ENCODE measurements at places on chromosomes 3 and 15. TPM values are rescaled to one million over a fixed set of nuclear protein-coding genes. Genes with fewer than 3 reads are reported as not detected.

The ARRDC4 gene
- total RNA-seq: 0.64 TPM

The THSD4 gene
- not detected for total RNA-seq

The ITGB5 gene
- 0.17 TPM for total RNA-seq

The PRSS50 gene
- not detected for total RNA-seq

The GOLGA8N gene
- total RNA-seq: 150 TPM

The BMF gene
- 1.8 TPM for total RNA-seq

Measured in natural killer cell treated with Interleukin-12 subunit alpha and Interleukin-12 subunit beta and Interleukin-15 and Interleukin-18, amount 100 ng/mL, for 72 hours (primary cell).